ENCODE measurements at places on chromosomes 4 and X.

DNA sequence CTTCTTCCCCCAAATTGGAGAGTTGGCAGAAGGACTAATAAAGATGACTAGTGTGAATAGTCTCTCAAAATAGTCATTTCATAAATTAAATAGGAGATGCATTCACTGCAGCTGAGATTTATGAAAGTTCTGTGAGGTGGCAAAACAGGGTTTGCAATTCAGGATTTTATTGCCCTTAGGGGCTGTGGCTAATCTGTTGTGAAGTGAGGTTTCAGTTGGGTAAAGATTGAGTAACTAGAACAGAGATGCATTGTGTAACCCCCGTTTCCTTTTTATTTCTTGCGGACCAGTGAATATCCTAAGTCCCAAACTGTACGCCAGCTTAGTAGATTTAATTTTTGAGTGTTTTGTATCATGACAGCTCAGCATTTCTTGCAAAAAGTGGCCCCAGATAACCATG is 16.2 kb upstream of the SCRG1 start:
- DNase-seq, result no peak

DNA sequence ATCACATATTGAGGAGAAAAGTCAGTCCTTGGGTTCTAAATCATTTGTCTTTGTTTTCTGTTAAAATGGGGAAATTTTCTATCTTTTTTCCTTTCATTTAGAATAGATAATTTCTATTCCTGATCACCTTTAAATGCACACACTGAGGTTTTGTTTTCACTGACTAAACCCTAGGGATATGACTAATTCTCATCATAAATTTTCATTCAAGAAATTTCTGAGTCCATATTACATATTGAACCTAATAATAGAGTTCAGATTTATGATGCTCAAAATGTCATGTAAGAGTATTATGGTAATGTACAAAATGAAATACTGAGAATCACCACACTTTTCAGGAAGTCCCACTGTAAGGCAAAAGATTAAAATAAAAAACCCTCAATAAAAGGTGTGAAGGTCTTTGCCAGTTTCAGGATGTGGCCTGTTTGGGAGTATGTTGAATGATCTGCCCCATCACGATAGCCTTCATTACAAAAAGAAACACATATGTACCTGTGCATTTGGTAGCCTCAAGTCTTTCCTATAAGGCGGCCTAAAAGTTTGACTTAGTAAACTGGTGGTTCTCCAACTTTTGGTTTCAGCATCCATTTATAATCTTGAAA is 49.4 kb downstream of the LEF1 start:
- no peak for DNase-seq

DNA sequence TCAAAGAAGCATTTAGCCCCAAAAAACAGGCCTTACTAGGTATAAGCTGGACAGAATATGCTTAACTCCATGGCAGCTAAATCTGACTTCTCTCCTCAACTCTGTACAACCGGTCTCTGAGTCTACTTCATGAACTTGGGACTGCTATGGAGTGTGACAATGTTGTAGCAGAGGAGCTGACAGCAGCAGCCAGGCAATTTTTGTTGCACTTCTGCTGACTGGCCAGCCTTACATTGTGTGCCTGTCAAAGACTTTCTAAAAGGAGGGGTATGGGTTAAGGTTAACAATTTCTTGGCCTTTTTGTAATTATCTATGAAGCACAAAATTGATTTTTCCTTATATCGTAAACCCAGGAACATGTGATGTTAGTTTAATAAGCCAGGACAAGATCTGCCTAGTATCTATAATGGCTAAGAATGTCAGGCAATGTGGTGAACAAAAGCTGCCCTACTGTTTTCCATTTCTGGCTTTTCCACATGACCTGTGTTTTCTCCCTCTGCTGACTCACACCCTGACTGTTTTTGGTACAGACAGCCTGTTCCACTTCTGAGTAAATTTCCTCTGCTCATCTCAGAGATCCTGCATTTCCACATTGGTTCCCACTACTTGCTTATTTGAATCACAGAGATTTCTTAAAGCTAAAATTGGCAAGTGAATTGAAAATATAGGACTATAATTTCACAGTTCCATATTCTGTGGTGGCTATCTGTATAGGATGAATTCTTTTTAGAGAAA is 9.3 kb downstream of the NOX1 start:
- no peak for DNase-seq

GRCh38 chr4:125283707-125284279 is 31.0 kb upstream of the FAT4 start:
- no peak for DNase-seq

DNA sequence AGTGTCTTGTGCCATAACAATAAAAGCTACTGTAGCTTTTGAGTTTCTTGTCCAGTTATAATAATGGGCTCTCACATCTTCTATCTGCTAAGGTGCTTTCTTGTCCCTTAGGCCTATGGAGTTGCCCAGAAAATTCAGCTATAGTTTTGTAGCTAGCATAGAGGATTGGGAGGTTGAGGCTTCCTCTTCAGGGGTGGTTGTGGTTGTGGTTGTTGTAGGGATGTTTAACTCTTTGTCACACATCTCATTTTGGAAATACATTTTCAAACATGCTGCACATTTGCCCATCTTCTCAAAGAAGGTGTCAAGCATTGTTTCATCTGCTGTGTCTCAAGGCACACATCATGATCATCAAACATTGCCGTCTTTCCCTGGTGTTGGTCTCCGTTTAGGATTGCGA is 65.0 kb downstream of the ATXN3L start:
- DNase-seq, result no peak

- DNase-seq, result no peak
These were observed 369.8 kb downstream of the UNC5C start for GRCh38 chr4:95178938-95179337.

- no peak for DNase-seq
These were observed 354.9 kb downstream of the GPAT3 start for GRCh38 chr4:83890816-83891215.

GRCh38 chr4:113094802-113095201 is 45.3 kb downstream of the ANK2 start:
- no peak for DNase-seq

GRCh38 chrX:146907391-146908240 is 93.1 kb upstream of the CXorf51A start:
- DNase-seq, result no peak

GRCh38 chr4:41160856-41161255 is 53.5 kb downstream of the APBB2 start:
- no peak for DNase-seq

DNA sequence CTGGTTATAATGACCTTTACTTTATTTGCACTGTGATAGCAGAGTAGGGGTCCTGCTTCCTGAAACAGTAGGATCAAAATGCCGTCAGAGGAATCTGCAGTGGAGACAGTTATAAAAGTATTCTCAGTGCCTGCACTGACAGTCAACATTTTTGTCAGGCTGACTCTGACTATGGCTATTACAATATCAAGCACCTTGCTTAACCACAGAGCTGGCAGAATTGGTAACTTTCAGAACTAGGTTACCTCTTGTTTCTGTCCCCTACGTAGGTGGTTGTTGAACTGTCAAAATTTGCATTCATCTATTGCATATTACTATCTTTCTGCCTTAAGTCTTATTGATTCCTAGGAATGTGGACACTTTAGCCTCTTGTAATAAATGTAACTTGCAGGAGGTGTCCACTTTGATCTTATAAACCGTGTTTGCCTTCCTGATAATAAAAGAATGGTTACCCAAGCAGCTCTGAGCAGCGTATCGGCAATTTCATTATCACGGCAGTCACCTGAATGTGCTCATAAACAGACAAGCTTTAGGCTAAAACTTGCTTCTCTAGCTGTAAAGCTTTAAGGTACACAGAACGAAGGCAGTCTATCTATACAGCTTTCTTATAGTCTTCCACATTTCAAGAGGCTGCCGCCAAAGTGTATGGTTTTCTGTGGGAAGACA is 353.0 kb upstream of the GALNT7 start:
- DNase-seq, result no peak

GRCh38 chrX:38879631-38880220 is 78.5 kb downstream of the MID1IP1 start:
- DNase-seq, result no peak

DNA sequence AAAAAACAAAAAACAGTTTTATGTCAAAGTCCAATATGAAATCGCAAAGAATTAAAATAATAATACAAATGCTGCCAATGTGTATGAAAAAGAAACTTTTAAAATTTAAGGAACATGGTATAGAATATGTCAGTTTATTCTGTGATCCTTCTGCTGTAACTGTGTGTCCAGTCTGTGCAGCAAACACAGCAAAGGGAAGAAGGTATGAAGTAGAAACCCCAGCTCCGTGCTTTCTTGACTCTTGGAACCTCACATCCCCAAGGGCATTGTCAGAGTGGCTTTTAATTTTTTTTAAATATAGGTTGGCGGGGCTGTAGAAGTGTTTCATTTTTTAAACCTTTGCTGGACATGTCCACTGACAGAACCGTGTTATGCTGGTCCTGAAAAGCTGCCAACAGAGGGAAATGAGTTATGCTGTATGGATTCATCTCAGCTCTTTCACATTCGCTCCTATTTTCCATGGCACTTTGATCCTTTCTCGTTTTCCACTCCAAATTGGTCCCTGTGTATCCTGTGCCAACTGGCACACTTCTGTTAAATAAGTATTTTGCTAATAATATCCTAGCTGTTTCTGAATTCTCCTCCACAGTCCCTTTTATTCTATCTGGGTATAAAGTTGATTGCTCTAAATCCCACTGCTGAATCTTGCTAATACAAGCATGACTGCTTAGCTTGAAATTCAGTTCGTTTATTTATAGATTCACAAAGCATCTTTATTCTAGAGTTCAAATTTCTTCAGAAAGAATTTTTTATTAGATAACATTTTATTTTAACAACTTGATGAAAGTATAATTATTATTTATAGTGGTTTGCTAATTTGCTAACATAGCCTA is 127.0 kb upstream of the DDIT4L start:
- DNase-seq, result no peak

- no peak for DNase-seq
These were observed 327.1 kb downstream of the PAPSS1 start for GRCh38 chr4:107392951-107393350.

DNA sequence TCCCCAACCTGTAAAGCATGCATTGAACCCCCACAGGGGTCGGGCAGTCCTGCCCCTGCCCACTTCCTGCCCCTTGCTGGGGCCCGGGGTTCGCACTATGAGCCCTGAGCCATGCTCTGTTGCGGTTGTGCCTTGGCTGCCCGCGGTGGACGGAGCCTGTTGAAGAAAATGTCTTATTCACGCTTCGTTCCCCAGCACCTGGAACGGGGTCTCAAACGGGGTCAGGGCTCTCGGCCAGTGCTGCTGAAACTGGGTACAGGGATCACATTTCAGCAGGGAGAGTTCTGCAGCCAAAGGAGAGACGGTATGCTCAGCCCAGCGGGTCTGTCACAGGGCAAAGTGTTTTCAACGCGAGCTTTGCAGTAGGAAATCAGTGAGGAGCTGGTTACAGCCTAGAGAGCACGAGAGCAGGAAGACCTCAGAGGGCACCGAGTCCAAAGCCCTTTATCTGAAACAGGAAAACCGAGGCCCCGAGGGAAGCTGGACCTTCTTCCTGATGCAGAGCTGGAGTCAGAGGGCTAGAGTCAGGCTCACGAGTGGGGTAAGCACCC is 46.3 kb upstream of the AFAP1 start:
- DNase-seq, result no peak

DNA sequence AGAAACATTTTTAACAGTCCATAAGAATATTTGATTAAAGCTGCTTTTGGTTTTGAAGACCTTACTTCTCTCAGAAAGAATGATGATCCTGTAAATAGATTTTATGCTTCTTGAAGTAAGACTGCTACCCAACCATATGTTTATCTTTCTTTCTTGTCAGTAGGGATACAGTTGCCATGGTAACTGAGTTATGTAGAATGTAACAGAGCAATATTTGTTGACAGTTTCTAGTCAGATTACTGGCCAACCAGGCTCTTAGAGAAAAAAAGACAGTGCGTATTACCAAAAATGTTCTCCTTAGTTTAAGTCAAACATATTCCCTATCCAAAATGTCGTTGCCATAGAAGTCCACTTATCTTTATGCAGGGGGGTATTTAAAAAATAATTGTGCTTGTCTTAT is 456.8 kb downstream of the PRR32 start:
- no peak for DNase-seq

All from NCI-H1930 (cell line).